ENCODE measurements at places on chromosomes 1 and 21.

- no peak for DNase-seq
Observed at GRCh38 chr1:47785561-47786271, 211.5 kb downstream of the TRABD2B start.

DNA sequence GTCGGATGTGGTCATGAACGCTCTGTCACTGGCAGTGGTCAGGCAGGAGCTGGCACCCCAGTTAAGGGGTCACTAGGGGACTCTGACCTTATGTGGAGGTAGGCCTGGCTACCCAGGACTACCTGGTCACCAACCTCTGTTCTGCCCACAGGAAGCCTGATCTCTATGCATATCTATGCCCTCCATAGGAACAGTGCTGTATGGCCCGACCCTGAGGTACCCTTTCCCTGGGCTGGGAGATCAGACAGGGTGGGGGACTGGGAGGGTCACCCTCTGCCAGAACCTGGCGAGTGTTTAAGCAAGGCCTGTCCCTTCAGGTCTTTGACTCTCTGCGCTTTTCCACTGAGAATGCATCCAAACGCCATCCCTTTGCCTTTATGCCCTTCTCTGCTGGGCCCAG, 19.0 kb downstream of the CYP4B1 start:
- no peak for DNase-seq

DNA sequence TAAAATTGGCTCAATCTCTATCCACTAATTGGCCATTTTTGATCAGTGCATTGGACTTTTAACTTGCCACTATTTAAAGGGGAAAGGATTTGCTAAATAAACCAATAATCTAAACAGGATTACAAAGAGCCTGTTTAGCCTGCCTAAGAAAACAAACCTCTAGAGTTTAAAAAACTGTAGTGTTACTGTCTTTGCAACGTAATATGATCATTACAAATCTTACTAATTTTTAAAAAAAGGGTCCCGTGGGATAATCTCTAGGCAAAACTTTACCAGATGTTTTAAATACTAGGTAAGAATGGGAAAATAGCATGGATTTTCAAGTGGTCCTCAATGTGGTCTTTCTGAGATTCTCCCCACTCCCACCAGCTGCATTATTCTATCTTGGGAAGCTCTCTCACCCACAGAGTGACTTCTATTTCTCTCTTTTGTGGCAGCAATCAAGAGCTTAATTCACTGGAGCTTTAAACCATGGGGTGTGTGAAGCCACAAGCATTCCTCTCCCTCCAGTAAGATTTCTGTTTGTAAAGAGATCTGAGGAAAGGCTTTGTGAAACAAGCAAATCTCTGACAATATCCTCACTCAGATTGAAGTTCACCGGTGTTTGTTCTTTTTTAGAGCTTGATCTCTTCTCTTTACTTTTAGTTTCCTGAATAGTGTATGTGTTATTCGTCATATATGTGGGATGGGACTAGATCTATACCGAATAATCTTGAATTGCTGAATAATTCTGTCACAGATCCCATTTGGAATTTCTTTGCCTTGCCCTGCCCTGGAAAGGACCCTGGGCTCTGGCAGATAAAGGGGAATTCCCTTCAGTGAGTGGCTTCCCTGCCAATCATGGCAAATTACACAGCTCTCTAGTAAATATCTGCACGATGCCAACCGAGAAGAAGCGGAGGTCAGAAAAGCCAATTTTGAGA, 132.2 kb downstream of the TLR5 start:
- DNase-seq, result no peak

DNA sequence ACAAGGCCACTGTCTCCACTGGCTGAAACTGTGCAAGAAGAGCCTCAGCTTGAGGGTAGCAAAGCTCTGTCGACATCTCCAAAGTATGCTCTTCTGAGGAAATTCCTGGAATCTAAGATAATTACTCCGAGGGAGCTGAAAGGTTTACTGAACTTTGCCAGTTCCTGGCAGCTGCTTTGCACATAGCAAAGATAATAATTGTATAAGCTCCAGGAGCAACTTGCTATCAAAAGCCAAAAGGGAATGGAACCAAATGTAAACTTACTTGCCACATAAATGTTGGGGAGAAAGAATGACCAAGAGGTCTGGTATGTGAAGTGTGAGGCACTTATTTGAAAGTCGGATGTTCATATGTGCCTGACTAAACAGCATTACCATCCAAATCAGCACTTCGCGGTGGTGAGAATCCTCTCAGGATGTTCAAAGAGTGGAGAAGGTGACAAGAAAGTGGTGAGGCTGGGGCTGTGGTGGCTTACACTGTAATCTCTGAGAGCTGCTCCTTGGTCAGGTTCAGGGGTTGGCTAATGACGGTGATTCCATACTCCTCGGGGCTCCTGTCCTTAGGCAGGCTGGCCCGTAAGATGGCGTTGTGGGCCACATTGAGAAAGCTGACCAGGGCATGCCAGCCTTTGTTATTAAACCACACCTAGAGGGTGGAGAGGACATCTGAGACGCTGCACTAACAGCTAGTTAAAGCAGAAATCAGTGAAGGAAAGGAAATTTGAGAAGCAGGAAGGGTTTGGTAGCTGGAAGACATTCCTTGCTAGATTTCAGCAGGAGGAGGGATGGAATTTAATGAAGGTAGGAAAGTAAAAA, 100.0 kb downstream of the ABCA4 start:
- DNase-seq, result no peak

GRCh38 chr1:182428043-182428442, 21.9 kb upstream of the RGSL1 start:
- DNase-seq, result no peak

DNA sequence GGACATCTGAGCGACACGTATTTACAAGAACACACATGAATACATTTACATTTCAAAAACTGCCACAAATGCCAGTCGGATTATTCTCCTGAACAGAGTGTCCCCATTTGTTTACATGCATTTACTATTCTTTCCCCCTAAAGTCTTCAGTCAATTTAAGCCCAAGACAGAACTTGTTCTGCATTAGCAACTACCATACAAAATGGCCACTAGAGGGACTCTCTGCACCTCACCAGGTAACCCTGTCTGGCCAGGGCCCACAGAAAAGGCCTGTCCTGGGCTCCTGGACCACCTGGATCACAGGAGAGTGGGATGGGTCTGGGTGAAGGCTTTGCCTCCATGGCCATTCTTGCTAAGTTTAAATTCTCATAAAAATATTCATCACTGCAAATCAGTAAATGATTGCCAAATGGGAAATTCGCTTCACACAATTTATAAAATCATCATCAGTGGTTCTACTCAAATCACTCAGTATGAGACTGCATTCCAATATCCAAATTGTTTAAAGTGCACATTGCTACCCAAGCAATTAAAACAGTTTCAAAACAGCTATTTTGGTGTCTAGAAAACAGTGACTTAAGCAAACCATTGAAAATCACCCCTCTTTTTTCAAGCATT, 12.5 kb upstream of the GUCA2A start:
- DNase-seq, result peak; percentile 76

DNA sequence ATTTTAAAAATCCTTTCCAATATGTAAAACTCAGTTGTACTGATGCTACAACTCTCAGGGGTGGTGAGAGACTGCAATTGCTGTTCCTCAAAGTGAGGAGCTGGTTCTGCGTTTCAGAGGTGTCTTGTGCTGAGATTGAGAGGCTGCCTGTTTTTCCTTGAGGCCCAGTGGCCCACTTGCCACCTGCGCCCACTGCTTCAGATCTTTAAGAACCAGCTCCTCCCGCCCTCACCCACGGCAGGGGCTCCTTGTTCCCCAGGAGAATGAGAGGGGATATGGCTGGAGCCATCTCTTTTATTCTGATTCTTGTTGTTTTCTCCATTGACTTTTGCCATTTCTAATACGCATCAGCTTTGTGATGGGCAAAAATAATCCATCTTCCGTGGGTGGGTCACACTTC, 45.5 kb downstream of the EVA1C start:
- DNase-seq, result no peak

DNA sequence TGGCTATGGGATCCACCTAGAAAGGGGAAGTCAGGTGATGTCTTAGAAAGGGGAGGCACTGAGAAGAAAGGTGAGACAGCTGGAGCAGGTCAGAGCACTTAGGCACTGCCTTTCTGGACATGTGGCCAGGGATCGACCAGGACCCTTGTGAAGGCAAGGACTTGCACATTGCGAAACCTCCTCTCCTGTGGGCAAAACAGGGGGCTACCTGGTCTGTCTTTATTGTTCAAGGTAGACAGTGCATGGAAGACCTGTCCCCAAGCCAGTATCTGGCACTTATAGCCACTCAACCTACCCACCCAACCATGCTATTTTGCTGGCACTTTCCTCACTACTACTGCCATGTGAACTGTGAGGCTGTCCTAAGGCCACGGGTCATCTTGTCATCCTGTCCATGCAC, 67.2 kb downstream of the NAV1 start:
- DNase-seq, result no peak

GRCh38 chr1:25610822-25611630, 5.6 kb upstream of the MAN1C1 start:
- DNase-seq, result peak; percentile 66

DNA sequence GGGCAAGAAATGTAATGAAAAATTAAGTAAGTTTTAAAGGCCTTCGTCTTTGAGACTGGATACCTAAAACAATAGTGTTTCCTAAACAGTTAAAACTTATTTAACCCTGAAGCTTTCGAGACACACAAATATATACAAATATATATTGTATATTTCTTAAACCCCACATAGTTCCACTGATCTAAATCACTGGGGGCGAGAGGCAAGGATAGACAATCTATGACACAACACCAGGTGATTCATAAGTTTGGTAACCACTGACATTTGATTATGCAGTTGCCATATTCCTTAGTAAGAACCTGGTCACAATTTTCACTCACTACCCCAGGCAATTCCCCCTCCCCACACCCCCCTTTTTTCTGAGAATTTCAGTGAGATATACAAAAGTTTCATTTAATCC, 55.3 kb upstream of the BOLA1 start:
- peak; percentile 73 for DNase-seq

GRCh38 chr1:1755426-1755825, 22.8 kb downstream of the NADK start:
- no peak for DNase-seq

- peak; percentile 44 for DNase-seq
Observed at GRCh38 chr1:201253906-201254624, 29.2 kb upstream of the PKP1 start.

GRCh38 chr1:118257946-118258345, 72.9 kb upstream of the SPAG17 start:
- DNase-seq, result no peak

DNA sequence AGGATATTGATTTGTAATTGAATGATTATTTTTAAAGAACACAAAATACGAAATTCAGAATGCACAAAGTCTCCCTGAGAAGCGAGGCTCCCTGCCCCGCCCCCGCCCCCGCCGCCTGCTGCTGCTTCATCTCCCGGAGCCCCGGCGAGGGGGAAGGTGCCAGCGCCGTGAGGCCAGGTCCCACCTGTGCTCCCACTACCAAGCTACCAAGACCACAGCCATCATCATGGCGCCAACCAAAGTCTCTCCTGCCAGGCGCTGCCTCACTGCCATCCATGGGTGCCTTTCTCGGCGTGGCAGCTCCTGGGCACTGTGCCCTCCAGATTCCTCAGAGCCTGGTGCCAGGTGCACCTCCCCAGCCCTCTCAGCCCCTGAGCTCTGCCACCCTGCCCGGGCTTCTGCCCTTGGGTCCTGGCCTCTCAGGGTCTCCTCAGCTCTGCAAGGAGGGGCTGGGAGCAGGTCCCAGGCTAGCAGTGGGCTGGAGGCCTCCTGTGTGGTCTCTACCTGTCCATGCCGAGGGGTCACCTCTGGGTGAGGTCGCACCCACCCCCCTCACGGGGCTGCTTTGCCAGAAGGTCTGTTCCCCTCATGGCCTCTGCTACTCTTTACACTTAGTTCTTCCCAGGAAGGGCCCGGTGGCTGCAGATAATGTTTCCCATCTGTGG, 29.4 kb upstream of the TTC34 start:
- no peak for DNase-seq

DNA sequence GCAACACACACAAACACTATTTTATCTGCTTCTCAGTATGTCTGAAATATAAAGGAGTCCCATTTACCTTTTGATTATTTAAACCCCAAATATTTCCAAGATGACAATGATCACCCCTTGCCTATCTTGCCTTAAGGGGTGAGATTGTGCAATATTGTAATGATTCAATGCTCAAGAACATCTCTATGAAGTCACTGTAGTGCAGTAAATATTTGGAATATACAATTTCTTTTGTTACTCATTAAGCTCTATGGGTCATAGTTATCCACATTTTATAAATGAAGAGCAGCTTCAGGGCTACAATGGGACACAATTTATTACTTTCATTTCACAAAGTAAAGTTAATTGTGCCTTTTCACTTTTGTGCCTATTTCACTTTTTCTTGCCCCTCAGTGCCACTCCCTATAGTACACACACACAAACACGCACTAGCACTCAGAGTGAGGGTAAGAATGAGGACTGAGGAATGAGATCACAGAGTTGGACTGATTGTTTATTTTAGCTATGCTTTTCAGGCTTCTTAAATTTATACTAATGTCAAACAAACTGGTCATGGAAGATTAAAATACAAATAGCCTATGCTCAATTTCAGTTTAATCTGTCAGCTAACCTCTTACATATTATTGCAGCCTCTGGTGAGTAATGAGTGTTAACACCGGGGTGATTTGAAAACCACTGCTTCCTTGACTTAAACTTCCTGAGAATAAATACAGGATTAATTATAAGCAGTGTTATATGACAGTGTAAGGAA, 521.0 kb upstream of the B3GALT2 start:
- DNase-seq, result no peak

DNA sequence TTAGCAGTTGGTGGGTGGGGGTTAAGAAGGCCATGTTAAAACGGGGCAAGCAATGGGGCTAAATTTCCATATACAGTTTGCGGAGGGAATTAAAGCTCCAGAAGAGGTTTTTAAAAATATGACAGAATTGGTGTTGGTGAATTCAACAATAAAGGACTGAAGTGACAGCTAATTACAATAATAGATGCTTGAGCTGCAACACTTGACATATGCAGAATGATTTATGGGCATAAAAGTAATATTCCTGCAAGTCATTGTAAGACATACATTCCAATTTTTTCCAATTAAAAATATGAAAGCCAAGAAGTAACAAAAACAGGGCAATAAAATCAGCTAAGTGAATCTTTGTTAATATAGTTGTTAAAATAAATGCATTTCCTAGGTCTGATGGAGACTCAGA, 202.2 kb upstream of the MAP1LC3C start:
- DNase-seq, result no peak

DNA sequence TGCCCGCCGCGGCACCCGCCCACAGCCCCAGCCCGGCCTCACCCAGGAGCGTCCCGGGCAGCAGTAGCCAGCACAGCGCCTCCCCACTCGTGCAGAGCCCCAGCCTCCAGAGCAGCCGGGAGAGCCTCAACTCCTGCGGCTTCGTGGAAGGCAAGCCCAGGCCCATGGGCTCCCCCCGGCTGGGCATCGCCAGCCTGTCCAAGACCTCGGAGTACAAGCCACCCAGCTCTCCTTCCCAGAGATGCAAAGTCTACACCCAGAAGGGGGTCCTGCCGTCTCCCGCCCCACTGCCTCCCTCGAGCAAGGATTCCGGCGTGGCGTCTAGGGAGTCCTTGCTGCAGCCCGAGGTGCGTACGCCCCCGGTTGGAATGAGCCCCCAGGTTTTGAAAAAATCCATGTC, 531.2 kb downstream of the KIF26B start:
- no peak for DNase-seq

DNA sequence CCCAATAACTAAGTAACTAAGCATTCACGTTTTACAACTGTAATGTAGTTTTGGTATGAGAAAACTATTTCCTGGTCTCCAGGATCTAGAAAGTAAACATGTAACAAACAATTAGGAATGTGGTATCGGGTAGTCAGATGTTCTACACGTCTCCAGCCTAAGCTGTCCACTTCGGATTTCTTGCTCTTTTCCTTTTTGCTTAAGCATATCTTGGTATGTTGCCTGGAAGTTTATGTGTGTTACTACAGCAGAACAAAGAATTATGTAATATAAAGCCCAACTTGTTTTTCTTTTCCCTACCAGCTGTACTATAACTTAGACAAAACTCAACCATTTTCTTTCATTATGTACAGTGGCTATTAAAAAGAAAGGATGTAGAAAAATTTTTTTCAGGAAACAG, 20.4 kb upstream of the WARS2 start:
- DNase-seq, result no peak

All from activated CD4-positive, alpha-beta T cell treated with anti-CD3 and anti-CD28 coated beads, Interleukin-2, amount 10 ng/mL, durations not matched to agents 24 days and 14 days (primary cell).